ENCODE measurements at places on chromosomes 6 and 20.

DNA sequence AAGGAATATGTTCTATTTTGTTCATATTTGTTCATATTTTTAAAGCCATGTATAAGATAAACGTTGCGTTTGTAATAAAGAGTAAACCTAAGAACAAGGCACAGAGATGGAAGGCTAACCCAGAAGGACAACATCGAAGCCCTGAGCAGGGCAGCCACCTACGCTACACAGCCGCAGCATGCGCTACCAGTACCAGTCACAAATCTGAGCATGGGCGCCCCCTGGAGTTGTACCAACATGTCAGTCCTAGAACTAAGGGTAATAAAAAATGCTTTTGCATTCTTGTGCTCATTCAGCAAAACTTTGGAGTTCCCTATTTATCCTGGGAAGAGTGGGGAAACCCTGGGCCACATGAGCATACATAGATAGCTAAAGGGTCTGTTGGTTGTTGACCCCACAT lies 70.6 kb downstream of the PLEKHG1 start:
- DNase-seq = no peak

DNA sequence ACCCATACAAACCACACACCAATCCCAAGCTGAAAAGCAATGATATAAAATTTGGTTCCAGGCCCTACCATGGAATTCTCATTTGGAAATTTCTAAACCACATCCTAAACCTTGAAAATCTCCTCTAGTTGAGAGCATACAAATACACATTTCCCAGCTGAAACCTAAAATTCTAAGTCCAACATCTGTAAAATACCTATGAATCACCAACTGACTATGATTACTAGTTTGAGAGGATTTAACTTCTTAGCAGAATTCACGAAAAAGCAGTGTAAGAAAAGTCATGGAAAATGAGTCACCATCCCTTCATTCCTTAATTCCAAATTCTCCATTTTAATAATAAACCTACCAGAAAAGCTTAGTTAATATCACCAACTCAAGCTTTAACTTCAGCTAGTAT lies 15.4 kb downstream of the RANBP9 start:
- DNase-seq = no peak

DNA sequence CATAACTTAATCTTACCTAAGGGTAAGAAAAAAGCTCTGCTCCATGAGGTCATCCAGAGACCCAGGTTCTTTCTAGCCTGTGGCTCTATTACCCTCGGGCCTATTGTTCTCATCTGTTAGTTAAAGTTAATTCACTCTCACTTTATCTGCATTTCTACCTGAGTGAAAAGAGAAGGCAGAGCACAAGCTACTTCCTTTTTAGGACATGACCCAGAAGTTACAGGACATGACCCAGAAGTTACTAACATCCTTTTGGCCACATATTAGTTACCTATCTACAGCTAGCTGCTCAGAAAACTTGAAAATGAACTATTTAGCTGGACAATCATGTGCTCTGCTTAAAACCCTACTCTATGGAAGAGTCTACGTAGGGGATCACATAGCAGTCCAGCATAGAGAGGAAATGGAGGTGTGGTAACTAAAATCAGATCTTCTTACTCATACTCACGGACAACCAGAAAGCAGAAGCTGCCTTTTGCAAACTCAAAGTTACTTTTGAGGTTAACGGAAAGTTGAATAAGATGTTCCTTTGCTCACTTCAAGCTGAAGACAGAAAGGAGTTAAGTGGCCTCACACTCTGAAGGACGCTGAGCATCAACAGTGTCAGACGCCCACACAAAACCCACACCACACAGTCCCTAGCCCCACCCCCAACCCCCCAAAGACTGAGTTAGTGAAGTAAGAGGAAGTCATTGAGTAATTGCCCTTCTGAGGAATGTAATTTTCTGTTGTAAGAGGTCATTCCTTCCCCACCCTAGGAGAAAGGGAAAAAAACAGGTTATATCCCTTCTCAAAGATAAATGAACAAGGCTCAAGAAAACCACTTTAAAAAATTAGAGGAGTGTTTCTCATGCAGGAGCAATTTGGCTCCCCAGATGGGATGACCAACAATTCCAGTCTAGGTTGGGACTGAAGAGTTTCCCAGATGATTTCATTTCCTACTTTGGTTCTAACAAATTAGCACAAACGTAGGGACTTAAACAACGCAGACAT lies 45.9 kb upstream of the TAB2 start:
- DNase-seq = no peak

DNA sequence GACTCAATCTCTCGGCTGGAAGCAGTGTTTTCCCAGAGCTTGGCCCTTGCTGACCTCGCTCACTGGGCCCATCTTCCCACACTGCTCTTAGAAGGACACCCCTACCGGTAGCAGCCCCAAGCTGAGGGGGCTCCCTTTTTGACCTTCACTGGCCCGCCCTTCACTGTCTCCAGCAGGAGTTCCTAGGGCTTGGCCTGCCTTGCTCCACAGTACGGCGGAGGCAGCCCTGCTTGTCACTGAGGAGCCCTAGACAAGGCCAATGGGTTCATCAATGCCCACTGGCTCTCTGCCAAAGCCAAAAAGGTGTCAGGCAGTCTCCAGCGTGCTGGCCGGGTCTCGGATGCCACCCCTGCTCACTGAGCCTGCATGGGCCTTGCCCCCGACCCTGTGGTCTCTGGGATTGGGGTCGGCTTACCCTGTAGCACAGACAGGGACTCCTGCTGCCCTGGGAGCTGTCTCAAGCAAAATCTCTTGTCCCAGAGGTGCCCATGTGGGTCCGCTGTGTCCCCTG lies 2.1 kb downstream of the MMP24OS start:
- no peak for DNase-seq
